ENCODE measurements at places on chromosomes 7 and 10. TPM values are rescaled to one million over a fixed set of nuclear protein-coding genes. Genes with fewer than 3 reads are reported as not detected.

GRCh38 chr7:158740657-158741293 is 36.2 kb upstream of the NCAPG2 start:
- H3K36me3 ChIP-seq: no peaks in the 10 kb centered on the region
- H3K4me1 ChIP-seq: no peaks in the 10 kb centered on the region
- no peaks in the 10 kb centered on the region for H3K27me3 ChIP-seq
- DNase-seq: no peak
- H3K27ac ChIP-seq: no peak overlapping the region

DNA sequence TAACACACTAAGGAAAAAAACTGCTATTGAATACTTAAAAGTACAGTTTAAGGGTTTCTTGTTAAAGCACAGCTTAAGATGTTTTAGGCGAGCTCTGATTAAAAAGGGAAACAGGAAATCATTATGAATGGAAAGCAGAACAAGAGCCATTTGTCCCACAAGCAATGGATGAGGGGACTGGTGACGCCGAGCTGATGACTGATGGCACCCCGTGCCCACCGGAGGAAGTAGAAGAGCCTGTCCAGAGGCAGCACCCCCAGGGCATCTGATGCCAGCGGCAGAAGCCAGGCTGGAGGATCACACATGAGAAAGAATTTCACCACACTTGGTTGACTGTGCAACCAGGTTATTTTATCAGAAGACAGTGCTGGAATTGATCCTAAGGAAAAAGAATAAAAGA is 15.0 kb upstream of the INSIG1 start:
- peaks cover 11% of the 10 kb centered on the region for H3K4me1 ChIP-seq
- no peaks in the 10 kb centered on the region for H3K27me3 ChIP-seq
- no peak for DNase-seq
- H3K36me3 ChIP-seq: no peaks in the 10 kb centered on the region
- no peak overlapping the region for H3K27ac ChIP-seq

DNA sequence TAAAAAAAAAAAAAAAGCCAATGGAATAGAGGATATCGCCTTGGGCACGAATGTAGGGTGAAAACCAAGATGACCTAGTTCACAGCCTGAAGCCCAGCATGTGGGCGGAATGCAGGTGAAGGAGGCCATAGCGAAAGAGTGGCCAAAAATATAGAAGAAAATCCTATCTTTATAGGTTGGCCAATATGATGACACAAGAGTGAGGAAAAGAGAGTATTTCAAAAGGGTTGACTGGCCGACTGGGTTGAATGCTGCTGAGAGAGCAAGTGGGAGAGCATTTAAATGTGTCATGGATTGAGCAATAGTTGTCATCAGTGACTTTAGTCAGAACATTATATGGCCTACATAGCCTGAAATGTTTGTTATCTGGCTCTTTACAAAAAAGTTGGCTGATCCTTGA is 17.2 kb upstream of the GLI3 start:
- H3K36me3 ChIP-seq: no peaks in the 10 kb centered on the region
- DNase-seq: no peak
- H3K27ac ChIP-seq: no peak overlapping the region
- H3K4me3 ChIP-seq: no peak overlapping the region
- no peaks in the 10 kb centered on the region for H3K27me3 ChIP-seq

- H3K36me3 ChIP-seq: no peaks in the 10 kb centered on the region
- peaks cover 22% of the 10 kb centered on the region for H3K4me1 ChIP-seq
- DNase-seq: peak; percentile 69
- no peak overlapping the region for H3K4me3 ChIP-seq
- no peak overlapping the region for H3K27ac ChIP-seq
Observed at GRCh38 chr7:74033372-74034311, 5.7 kb downstream of the ELN start.

GRCh38 chr10:60759181-60759580 is 19.1 kb upstream of the CDK1 start:
- no peaks in the 10 kb centered on the region for H3K36me3 ChIP-seq
- no peak overlapping the region for H3K4me3 ChIP-seq
- H3K27ac ChIP-seq: no peak overlapping the region
- peak; percentile 3 for DNase-seq
- no peaks in the 10 kb centered on the region for H3K27me3 ChIP-seq

GRCh38 chr10:45652511-45652910 is 20.1 kb downstream of the ZFAND4 start:
- peak overlapping the region; percentile 20 for H3K4me3 ChIP-seq
- peak; percentile 31 for DNase-seq
- peaks cover 22% of the 10 kb centered on the region for H3K4me1 ChIP-seq

LIPJ gene
- total RNA-seq: 0.06 TPM

GNAT3 gene
- total RNA-seq: not detected

STRIP2 gene
- total RNA-seq: 12.5 TPM
